ENCODE measurements at places on chromosomes 16 and 17.

DNA sequence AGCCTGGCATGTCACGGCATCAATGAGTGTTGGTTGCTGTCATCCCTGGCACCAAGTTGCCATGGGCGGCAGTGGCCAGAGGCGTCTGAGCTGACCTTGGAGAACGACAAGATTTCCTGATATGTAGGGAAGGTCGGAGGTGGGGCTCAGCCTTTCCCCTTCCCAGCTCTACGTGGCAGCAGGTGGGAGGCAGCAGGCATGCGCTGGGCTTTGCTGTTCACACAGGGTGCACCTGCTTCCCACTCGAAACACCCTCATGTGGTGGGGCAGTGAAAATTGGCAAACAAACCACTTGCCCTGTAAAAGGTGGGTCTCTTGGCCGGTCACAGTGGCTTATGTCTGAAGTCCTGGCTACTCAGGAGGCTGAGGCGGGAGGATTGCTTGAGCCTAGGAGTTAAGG lies 12.3 kb upstream of the TFAP4 start:
- DNase-seq = peak; percentile 50

GRCh38 chr17:46135126-46135812 lies 58.0 kb downstream of the KANSL1 start:
- no peak for DNase-seq

DNA sequence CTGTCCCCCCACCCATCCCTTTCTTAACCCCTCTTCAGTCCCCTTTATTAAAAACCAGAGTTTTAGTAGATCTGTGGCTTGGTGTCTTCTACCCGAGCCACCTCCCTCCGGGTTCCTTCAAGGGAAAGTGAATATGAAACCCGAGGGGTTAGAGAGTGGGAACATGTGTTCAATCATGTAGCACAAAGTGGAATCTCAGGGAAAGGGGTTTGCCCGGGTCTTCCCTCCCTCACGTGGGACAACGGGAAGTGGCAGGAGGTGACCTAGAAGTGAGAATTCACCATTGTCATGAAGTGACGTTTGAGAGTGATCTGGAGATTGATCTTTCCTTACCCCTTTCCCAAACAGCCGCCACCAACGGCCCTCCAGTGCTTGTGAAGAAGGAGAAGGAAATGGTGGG lies 5.0 kb downstream of the RNF227 start:
- DNase-seq = no peak

DNA sequence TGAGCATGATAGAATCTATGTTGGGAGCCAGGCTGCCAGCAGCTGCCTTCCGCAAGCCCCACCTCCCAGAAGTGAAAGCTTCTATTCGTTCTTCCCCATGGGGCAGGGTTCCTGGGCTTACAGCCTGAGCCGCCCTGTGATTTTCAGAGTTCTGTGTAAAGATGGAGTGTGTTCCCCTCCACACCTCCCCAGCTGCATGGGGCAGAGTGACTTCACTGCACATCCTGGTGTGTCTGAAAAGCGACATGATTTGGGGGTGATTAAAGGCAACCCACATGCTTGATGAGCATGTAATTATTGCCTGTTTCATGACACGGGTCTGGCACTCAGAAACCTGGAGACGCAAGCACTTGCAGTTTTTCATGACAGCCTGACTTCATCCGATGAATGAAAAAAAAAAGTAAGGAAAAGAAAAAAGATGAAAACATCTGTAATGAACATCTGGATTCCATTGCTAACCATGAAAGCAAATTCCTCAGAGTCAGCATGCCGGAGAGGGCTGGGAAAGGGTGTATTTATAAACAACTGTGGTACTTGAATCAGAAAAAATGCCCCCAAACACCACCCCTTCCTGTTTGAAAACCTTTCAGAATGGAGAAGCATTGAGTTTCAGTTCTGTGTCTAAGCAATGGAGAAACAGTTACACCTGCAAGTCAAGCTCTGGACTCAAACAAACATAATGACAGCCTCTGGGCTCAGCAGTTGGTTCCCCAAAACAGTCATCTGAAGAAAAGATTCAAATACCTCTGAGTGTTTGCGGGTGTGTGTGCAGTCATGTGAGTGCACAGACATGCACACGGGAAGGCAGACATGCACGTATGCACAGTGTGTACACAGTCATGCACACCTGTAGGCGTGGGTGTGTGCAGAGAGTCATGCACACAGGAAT lies 266.0 kb downstream of the ENGASE start:
- no peak for DNase-seq

DNA sequence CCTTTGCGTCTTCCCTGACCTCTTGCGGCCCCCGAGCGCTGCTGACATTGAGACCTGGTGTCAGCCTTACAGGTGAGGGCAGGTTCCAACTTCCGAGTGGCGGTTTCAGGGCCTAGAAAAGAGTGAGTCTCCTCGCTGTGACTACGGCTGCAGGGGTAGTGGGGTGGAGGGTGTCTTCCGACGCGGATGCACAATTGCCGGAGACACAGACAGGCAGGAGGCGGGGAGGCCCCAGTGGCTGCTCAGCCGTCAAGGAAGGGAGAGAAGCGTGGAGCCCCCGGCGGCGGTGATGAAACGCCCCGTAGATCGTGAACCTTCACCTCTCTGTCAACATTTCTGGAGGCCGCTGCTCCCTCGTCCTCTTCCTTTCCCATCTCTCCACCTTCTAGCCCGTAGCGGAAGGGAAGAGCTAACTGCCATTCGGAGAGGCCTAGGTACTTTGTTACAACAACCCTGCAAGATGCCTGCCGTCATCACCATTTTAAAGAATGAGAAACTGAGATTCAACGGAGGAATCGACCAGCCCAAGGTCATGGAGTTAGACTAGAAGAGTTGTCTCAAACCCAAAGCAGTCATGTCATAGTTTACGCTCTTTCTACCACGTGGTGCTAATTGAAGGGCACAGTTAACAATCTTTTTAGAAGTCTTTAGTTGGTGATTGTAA lies 485 bp downstream of the DNAJA3 start:
- DNase-seq = no peak

GRCh38 chr16:50616883-50617645 lies 64.0 kb downstream of the SNX20 start:
- no peak for DNase-seq

GRCh38 chr16:3866703-3867431 lies 13.6 kb downstream of the CREBBP start:
- no peak for DNase-seq

GRCh38 chr16:20598832-20599469 lies 22.8 kb upstream of the ACSM2B start:
- no peak for DNase-seq

- no peak for DNase-seq
These were observed 54.8 kb downstream of the GRB2 start for GRCh38 chr17:75350706-75351105.

DNA sequence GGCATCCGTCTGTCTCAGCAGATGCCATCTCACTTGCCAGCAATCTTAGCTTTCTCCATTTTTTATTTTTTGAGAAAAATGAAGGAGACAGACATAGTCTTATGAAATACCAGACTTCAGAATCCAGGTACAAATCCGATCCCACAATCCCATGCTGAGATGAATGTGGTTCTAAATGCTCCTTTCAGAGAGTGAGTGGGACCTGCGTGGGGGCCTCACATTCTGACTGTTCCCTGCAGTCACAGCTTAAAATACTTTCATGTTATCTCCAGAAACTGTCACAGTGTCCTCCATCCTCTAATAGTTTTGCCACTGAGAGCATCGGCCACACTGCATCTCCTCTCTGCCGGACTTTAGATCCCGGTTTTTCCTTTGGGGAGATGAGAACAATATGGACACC lies 34.9 kb upstream of the ENDOV start:
- DNase-seq = no peak

DNA sequence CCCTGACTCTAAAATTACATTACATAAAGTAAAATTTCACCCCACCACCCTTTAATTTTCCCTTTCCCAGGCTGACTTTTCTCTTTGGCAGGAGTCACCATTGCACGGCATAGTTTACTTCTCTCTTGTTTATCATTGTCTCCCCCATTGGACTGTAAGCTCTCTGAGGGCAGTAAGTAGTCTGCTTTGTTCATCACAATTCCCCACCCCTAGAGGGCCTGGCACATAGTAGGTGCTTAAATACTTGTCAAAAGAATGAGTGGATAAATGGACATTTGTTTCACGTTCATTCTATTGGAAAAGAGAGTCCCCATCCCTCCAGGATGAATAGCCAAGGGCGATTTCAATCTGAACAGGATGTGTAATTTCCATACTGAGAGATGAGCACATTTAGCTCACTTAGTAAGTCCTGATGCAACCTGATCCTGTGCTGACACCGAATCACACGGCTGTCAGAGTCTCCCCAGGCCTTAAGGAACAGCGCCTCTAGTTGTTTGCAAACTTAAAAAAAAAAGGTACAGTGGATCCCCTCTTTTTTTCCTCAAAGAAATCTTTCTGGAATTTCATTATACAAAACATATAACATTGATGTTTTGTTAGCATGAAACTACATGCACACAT lies 54.0 kb downstream of the AKAP1 start:
- DNase-seq = no peak

DNA sequence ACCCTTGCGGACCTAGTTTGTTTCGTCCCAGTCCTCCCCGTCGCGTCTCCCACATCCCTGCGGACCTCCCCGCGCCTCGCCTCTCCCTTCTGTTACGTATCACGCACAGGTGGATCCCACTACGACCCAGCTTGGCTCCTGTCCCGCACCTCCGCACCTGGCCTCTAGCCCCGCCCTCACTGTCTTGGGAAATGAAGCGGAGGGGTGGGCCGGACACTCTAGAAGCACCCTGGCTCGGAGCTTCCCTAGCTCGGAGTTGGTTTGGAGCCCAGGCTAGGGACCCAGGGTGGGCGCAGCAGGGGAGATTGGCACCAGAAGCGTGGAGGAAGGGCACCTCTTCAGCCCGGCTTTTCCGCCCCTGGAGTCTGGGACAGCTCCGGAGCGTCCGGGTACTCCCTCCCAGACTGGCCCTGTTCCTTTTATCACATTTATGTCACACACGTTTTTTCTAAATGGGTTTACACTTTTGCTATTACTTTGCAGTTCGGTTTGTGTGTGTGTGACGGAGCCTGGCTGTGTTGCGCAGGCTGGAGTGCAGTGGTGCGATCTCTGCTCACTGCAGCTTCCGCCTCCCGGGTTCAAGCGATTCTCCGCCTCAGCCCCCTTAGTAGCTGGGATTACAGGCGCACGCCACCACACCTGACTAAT lies 1.4 kb upstream of the CEMP1 start:
- DNase-seq = peak; percentile 12

- no peak for DNase-seq
These were observed 25.2 kb upstream of the CRISPLD2 start for GRCh38 chr16:84794626-84795025.

- DNase-seq = no peak
These were observed 21.6 kb upstream of the NCBP3 start for GRCh38 chr17:3867606-3868005.

- DNase-seq = no peak
These were observed 110.5 kb downstream of the HS3ST2 start for GRCh38 chr16:22924492-22924891.

GRCh38 chr17:75853433-75853832 lies 1.7 kb downstream of the WBP2 start:
- no peak for DNase-seq

- no peak for DNase-seq
These were observed 47.9 kb upstream of the RBFOX1 start for GRCh38 chr16:7284780-7285179.

DNA sequence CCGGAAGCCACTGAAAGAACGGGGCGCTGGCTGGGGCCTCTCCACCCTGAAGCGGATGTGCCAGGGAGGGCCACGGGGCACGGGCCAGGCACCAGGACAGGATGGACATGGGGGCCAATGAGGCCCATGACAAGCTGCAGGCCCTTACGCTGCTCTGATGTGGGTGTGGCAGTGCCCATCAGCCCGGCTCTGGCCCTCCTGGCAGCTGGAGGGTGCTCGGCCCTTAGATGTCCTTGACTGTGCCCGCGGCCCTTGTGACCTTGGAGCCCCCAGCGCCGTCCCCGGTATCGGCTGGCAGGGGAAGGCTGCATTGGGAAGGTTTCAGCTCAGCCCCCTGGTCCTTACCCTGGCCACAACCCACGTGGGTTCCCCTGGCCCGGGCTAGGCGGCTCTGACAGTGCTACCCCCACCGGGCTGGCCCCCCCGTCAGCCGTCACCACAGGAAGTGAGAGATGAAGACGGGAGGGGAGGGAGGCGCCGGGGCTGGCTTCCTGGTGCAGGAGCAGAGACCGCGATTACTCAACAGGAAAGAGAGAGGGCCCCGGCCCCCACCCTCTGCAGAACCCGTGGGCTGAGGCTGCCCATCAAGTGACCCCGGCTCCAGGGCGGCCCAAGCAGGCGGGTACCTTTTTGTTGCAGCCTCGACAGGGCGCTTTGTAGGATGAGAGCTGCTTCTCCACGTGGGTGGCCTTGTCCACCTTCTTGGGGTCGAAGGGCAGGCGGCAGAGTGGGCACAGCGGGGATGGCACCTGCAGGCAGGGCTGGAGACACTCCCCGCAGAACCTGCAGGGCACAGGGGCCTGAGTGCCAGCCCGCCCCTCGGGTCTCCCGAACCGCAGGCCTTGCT lies 5.3 kb downstream of the RNF166 start:
- DNase-seq = no peak

- no peak for DNase-seq
These were observed 433.6 kb downstream of the PMP22 start for GRCh38 chr17:14831491-14831890.

DNA sequence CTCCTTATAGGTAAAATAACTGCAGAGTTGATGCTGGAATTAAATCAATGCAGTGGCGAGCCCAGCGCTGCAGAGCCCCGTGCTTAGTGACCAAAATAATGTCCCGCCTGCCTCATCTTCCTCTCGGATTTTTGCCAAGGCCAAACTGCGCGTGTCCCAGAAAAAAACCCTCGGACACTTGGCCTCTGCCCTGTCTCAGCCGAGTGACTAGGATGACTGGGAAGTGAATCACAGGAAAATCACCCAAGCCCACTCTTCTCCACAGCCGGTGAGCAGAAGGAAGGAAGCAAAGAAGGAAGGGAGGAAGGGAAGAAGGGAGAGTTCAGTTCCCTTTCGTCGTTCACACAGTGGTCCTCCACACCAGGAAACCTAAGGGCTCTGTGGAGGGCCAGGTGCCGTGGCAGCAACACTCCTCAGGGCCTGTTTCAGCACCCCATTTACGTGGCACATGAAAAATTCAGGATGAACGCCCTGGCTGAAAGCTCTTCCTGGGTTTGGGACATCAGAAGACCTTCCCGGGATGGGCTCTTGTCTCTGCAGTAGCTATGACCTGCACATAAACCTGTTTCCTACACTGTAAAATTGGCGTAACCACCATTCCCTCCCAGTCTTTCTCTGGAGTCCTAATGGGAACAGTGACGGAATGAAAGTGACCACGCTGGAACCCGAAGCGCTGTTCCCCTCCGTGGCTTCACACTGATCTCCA lies 25.4 kb upstream of the HOXB13 start:
- DNase-seq = no peak

GRCh38 chr17:20926532-20926931 lies 116.3 kb downstream of the USP22 start:
- no peak for DNase-seq
